ENCODE measurements at places on chromosomes 7 and 10.

GRCh38 chr7:133300088-133300487 is 47.2 kb downstream of the EXOC4 start:
- no peak for DNase-seq

- DNase-seq = no peak
These were observed 496.9 kb downstream of the CCSER2 start for GRCh38 chr10:84825330-84825729.

DNA sequence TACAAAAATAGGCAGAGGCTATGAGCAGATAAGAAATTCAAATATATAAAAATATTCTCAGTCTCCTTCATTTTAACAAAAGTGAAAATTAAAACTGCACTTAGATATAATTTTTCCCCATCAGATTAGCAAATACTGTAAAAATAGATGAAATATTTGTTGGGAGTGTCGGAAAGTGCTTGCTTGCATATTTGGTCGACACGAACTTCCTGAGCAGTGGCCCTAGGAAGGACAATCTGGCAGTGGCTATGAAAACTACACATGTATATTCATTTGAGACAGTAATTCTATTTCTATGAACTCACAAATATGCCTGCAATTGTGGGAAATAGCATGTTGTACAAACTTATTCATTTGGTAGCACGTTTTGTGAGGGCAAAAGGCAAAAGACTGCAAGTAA is 81.4 kb downstream of the GOLGA7B start:
- DNase-seq = no peak

- DNase-seq = no peak
These were observed 86.5 kb upstream of the KDM7A start for GRCh38 chr7:140263277-140263676.

GRCh38 chr10:14875941-14876340 is 2.7 kb upstream of the SUV39H2 start:
- no peak for DNase-seq

DNA sequence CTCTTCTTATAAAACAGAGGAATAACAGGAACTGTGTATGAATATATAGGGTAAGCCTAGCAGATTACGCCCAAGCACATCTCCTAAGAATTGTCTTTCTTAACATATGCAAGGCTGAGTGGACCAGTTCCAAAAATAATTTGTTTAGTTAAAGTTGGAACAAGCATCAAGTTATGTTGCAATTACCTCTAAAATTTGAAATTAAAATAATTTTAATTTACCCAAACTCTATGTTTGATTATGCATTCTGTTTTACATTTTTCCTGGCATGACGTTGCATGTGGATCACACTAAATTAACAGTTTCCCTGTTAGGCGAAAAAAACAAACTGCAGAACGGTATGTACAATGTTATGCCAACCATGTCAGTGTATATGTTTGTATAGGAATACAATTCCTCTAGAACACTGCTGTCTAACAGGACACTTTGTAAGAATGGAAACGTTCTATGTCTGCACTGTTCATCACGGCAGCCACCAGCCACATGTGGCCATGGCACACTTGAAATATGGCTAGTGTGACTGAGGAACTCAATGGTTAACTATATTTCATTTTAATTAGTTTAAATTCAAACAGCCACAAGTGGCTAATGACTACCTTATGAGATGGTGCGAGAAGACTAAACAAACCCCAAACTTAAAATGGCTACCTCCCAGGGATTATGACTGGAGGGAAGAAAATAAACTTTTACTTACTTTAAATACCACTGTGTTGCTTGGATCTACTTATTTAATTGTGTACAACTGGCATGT is 281.1 kb upstream of the KLF14 start:
- DNase-seq = no peak

GRCh38 chr10:9362721-9363120 is 1308.2 kb downstream of the GATA3 start:
- DNase-seq = no peak

DNA sequence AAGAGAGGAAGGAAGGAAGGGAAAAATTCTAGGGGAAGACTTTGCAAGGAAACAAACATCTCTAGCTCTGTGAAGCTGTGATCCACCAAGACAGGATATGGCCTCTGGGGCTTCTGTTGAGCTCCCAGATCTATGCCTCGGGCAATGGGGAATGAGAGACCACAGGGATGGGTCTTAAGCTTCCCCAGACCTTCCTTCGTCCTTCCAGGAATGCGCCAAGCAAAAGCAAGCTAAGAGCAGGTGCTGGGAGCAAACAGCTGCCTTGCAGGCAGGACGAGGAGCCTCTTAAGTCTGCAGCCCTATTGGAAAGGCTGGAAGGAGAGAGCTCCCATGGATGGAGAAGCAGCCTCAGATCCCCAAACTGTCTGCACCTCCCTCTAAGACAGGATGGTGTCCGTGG is 21.9 kb upstream of the ELN start:
- DNase-seq = no peak

GRCh38 chr10:102677331-102678067 is 33.2 kb downstream of the TRIM8 start:
- no peak for DNase-seq

- DNase-seq = peak; percentile 45
These were observed 10.7 kb downstream of the AMZ1 start for GRCh38 chr7:2698581-2699288.

GRCh38 chr7:134246761-134247160 is 70.0 kb downstream of the SLC35B4 start:
- no peak for DNase-seq

GRCh38 chr10:79418886-79419595 is 26.4 kb downstream of the ZCCHC24 start:
- DNase-seq = no peak

DNA sequence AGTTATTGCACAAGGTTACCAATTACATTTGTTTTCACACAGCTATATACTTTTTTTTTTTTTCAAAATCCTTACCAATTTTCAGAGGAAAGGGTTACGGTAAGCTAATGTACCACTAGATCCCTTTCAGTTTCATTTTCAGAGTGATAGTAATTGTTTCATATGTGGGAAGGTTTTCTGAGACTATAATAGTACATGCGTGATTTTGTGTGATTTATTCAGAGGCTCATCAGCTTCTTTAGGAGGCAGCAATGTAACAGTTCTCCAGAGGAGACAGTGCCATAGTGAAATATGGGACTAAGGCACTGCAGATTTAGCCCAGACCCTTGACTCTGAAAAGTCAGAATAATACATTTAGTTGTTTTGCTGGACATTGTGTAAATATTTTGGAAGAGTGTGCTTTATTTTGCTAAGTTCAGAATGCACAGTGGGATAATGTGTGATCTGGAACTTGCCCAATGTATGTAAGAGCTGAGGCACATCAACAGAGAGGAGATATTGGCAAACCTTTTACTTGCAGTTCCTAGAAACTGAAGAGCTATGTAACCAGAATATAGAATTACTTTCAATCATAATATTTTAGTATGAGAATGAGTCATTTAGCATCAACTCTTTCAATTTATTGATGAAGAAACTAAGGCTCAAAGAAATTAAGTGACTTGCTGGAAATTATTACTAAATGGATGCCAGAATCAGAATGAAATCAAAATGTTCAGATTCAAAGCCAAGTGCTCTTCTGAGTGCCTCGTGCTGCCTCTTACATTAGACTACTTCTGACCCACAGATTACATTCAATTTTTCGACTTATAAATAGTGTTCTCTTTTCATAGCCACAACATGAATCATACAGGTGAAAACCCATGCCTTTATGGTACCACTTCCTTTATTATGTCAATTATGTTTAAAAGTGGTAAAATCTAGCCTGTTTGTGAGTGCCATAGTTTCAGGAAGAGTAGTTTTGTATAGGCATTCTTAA is 207.7 kb upstream of the TEX47 start:
- DNase-seq = no peak

GRCh38 chr7:151242159-151243044 is 6.1 kb downstream of the SMARCD3 start:
- DNase-seq = no peak

DNA sequence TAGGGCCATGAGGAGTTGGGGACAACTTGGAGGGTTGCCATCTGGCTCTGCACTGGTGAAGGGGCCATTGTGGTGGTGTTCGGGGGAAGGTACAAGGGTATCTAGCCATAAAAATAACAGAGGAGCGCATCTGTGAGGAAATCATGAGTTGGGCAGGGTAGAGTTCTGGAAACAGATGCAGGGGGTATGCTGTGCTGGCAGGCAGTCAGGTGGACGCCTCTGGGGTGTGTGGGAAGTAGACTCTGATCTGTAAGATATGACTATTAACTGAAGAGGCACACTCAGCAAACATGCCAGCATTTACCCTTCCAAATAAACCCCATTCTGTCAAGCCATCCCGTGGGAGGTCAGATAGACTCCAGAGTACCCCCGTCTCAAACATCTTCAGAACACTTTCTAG is 79.8 kb downstream of the CLEC2L start:
- DNase-seq = no peak

DNA sequence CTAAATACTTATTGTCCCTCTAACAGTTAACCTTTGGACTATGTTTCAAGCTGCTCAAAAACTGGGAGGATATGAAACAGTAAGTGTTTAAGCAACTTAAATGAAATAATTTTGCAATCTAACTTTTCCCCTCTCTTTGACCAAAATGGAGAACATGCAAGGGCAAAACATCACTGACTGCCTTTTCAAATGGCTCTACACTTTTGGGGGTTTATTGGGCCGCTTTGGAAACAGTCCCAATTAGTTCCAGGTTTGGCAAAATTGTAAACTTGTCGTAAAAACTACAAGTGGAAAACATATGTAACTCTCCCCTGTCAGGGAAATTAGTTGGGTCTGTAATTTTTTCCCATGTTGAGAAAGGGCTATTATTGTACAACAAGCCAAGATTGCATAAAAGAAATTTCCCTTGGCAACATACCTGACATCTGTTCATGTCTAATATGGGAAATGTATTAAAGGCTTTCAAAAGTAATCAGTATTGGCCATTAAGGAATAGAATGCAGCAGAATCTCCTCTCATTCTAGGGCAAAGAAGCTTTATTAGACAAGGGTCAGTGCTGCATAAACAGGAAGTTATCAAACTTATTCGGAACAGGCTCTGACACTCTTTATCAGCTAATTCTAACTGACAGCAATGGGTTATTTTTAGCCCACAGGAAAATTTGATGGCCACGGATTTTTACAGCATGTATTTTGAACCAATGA is 157.9 kb downstream of the ARID5B start:
- no peak for DNase-seq

GRCh38 chr7:64562626-64563278 is at the start of gene ZNF680:
Gene ZNF680 (minus strand): TSS chr7:64563071. CDS start chr7:64562954, 117 bp downstream.
- DNase-seq = peak; percentile 86

DNA sequence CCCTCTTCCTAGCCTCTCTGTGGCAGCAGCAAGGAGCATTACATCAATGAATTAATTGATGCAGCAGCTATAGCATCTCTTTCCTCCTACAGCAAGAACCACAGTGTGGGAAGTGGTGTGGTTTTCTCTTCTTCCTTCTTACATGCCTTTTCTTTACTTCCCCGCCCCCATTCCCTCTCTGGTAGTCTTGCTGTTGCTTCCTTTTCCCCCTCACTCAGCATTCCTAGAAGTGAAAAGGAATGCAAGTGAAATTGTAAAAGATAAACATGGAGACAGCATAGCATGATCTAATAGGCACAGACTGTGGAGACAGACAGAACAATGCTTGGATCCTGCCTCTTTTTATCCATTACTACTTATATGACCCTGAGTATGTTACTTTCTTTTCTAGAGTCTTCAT is 370.5 kb upstream of the BMPER start:
- no peak for DNase-seq

GRCh38 chr10:132478341-132479023 is 59.1 kb upstream of the INPP5A start:
- DNase-seq = no peak

GRCh38 chr10:80158126-80158525 is 25.6 kb downstream of the PLAC9 start:
- DNase-seq = no peak

DNA sequence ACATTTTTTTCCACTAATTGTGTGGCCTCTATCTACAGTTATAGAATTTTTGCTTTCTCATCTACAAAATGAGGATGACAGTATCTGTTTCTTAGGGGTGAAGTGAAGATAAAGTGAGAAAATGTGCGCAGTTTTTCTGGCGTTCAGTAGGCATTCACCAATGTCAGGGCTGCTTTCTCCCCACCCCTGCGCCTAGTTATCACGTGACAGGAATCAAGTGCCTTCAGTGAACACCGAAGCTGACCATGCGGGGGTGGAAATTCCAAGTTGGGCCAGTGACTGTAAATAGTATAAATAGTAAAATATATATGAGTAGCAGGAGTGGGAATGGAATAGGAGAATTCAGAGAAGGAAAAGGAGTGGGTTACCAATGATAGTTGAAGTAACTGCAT is 77.4 kb downstream of the TAF3 start:
- no peak for DNase-seq

DNA sequence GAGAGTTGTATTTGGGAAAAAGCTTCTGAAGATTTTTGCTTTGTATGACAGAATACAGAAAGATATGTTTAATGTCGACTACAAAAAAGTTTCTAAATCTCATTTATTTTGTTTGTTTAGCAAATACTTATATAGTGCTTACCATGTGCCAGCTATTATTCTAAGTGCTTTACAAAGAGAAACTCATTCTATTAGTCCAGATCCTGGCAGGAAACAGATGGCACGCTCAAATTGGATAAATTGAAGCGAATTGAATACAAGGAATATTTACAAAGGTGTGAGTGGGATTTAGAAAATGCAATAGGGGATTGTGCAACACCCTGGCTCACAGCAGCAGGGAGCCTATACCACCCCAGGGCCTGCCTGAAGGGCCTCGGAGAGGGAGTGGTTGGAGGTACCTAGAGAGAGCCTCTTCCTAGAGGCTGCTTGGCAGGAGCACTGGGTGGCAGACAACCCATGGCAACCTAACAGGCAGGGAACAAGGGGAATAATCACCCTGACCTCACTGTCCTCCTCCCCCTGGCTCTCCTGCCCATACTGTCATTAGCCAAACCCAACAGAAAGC is 27.6 kb upstream of the FAM204A start:
- DNase-seq = no peak

- no peak for DNase-seq
These were observed 77.9 kb downstream of the INSIG1 start for GRCh38 chr7:155375337-155376277.

- DNase-seq = no peak
These were observed 19.1 kb upstream of the TNKS2 start for GRCh38 chr10:91779011-91779605.

GRCh38 chr7:12226756-12227155 is 15.7 kb downstream of the TMEM106B start:
- DNase-seq = no peak

GRCh38 chr10:52668024-52668423 is 104.6 kb downstream of the MBL2 start:
- no peak for DNase-seq
